Right kidney (tissue), 9 donors: ENCODE measurements at places on chromosomes 3 and 15.
A peak's percentile ranks its signal among the peaks of the same experiment; 100 is the strongest.

- DNase-seq = no peak
Observed at GRCh38 chr3:127307112-127307835, 19.4 kb upstream of the PRR20G start.

DNA sequence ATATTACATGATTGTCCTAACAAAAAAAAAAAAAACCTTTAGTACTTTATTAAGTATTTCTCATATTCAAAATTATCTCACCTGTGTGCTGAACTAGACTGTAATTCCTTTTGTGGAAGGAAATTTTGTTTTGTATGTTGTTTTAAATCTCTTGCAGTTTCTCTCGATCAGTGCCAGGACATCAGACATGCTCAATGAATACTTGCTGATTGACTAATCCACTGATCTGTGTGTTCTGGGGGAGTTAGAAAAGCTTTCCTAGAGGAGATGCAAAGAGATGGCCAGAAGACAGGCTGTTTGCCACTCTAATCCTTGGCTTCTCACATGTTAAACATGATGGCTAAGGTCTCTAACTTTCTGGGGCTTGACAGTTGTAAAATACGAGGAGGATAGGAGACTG is 233.3 kb upstream of the NR2E3 start:
- DNase-seq = no peak

- DNase-seq = no peak
Observed at GRCh38 chr3:14156843-14157561, 21.4 kb downstream of the XPC start.

DNA sequence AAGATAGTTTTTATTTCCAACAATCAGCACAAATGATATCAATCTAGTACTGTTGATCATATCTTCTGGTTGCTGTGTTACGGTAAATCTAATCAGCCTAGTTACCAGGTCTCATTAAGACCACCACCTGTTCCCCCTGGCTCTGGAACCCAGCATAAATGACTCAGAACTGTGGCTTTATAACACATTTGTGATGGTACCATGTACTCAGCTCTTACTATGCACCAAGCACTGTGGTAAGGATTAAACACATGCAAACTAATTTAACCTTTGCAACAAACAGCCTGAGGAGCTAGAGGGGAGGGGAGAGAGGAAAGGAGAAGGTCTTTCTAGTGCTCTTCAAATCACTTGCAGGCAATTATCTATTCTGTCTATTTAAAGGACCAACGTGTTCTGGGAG is 173.9 kb upstream of the LMCD1 start:
- no peak for DNase-seq

DNA sequence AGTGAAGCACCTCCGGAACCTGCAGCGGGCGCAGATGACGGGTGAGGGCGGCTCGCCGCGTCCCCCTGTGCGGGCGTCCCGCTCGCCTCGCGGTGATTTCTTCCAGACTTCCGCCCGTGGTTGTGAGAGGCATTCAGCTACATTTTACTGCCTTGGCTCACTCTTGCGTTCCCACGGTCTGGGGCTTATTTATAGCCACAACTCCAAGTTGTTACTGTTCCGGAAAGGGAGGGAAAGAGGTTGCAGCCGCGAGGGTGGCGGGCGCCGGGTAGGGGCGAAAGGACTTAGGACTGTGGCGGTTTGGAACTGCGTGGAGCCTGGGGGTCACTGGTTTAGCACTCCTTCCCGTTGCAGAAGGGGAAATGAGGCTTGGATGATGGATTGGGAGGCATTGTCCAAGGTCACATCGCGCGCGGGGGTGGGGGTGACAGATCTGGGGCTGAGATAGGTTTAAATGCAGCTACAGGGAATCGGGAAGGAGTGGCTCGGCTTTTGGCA is 1.1 kb downstream of the HES1 start:
- peak; percentile 87 for DNase-seq

- DNase-seq = no peak
Observed at GRCh38 chr3:43259626-43260025, 26.7 kb upstream of the SNRK start.

DNA sequence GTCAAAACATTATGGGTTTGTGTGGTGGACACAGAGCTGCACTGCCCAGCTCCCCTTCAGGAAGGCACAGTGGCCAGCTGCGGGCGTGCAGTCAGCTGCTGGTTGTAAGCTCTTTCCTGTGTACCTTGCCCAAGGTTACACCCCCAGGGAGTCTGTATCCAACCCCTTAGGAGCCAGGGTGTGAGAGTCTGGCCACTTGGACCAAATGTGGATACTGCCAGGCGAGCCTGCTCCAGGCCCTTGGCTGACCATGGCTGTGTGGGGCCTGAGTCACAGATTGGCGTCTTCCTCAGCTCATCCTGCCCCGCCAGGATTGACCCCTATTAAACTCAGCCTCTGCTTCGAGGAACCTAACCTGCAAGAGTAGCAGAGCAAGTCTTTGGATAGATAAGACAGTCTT is 56.9 kb downstream of the ABHD5 start:
- DNase-seq = no peak

GRCh38 chr15:48856942-48857341 is 21.0 kb upstream of the EID1 start:
- no peak for DNase-seq
